ENCODE measurements at places on chromosomes 1 and 21.

DNA sequence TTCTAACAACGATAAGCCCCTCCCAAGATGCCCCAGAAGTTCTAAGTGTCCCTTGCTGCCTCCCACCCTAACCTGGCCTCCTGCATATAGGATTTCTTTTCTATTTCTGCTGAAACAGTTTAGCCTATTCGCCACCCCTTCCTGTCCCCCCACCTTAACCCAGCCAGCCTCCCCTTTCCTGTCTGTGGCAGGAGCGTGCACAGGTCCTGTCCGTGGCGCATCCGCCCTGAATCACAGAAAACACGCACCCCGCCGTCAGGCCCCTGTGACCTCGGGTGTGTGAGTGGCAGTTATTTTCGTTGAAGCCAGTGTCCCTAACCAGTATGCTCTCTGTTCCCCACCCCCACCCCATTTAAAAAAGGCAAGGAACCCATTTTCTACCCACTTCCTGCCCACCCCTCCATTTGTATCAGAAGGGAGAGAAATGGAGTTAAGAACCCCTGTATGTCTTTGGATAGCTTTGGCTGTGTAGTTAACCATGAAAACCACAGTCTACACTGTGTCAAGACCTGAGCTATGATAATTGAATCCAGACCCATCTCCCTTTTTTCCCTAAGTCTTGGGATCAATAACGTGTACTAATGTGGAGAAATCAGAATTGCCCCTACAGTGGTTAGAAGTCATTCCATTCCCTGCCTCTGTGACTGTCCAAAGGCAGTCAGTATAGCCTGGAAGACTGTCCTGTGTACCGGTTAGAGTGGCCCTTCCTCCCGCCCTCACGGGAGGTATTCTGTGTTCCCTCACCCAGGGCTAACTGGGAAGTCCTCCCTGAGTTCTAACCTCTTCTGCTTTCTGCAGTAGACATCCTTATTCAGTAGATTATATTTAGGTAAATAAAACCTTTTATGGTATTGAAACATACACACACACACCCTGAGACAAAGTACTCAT, 1.8 kb downstream of the PLEKHO1 start:
- DNase-seq = no peak

GRCh38 chr1:201724766-201725118, 104.2 kb upstream of the IPO9 start:
- DNase-seq = no peak

DNA sequence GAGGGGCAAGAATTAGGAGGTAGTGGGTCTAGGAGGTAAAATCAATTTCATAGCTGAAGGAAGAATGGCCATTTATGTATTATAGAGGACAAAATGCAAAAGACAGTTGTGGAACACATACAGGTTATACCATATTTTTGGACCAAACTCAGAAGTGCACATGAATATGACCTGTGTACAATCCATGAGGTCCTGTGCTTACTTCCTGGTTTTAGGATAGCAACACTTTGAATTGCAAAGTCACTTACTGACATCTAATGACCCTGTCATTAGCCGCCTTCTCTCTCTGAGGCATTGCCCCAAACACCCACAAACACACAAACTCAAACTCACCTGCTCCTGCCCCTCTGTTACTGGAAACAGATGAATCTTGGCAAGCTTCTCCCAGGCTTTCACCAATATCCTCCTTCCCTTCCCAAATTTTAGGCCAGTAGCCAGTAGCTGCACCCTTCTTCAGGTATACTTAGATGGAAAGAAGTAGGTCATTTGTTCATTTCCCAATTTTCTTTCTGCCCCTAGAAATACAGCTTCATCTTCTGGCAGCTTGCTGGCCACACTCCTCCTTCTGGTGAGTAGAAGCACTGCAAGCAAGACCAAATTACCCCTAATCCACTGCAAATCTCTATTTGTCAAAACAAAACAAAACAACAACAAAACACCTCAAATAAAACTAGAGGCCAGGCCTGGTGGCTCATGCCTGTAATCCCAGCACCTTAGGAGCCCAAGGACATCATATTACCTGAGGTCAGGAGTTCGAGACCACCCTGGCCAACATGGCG, 13.7 kb upstream of the RPL5 start:
- no peak for DNase-seq

DNA sequence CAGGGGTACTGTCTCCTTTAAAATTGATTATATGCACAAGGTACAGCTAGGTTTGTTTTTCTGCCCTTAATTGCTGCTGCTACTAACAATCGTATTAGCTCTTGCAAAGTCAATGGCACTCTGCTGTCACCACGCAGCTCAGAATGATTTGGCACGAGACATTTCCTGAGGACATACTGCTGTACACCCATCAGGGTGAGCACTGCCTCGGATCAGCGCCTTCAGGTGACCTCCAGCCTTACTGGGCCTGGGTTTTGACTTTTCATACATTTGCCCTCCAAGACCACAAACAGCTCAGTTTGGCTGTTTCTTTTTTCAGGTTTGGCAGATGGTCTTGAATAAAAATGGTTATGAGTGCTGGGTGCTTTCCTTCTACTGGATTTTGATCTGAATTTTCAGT, 110.9 kb downstream of the NTPCR start:
- no peak for DNase-seq

DNA sequence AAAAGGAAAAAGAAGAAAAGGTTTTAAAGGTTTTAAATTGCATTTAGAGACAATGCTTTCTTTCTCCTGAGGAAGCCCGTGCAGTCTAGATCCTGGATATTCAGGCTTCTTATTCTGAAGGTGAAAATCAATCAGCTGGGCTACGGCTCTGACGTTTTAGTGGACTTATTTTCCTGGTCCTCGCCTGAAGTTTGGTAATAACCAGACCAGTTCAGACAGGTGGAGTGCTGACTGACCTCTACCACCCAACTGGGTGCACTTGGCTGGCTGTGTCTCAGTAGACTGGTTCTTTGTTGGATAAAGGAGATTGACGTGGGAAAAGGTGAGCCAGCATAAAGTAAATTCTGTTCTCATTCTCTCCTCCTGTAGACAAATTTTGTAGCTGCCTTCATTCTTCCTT, 7.2 kb upstream of the ATP1A1 start:
- DNase-seq = no peak

- DNase-seq = no peak
Observed at GRCh38 chr1:152866321-152866720, 6.5 kb downstream of the LCE7A start.

- no peak for DNase-seq
Observed at GRCh38 chr1:157001304-157001703, 44.2 kb downstream of the ARHGEF11 start.
